ENCODE measurements at places on chromosomes 2 and 18.
A peak's percentile ranks its signal among the peaks of the same experiment; 100 is the strongest.

GRCh38 chr2:205746420-205746785, 64.1 kb downstream of the NRP2 start:
- no peak overlapping the region for H3K4me3 ChIP-seq
- DNase-seq = no peak
- H3K27ac ChIP-seq = no peak overlapping the region

DNA sequence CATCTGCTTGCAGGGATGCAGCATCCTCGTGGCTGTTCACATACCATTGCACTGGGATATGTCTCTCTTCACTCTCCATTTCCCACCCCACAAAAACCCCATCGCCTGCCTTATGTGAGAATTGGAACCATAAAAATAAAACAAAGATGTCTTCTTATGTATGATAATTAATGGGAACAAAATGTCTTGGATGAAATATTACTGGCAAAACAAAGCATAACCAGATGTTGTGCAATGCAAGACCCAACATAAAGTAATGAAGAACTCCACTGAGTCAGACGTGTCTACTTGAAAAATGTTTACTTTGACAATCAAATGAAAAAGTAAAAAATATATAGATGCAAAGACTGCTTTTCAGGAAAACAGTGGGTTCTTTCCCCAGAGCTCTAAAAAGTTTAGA, 611.3 kb upstream of the SYT4 start:
- H3K4me1 ChIP-seq = no peaks in the 10 kb centered on the region
- H3K36me3 ChIP-seq = no peaks in the 10 kb centered on the region
- H3K27ac ChIP-seq = no peak overlapping the region
- no peak for DNase-seq

DNA sequence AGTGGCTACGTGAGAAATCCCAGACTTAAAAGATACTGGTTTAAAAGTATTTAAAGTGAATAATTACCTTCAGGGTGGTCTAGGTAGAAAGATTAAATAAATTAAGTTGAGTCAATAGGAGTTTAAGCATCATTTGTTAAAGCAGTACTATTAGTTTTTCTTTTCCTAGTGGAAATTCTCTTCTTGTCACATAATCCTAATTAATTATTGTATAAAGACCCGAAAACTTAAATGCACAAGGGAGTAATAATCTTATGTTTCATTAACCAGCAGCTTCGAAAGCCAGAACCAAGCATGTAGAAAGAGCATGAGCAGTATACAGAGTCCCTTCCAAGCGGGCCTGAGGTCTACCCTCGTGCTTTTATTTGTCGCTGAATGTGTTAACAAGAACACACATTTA, 90.2 kb upstream of the SKOR2 start:
- H3K27ac ChIP-seq = no peak overlapping the region
- H3K27me3 ChIP-seq = peaks cover 13% of the 10 kb centered on the region
- no peaks in the 10 kb centered on the region for H3K36me3 ChIP-seq
- no peak for DNase-seq

DNA sequence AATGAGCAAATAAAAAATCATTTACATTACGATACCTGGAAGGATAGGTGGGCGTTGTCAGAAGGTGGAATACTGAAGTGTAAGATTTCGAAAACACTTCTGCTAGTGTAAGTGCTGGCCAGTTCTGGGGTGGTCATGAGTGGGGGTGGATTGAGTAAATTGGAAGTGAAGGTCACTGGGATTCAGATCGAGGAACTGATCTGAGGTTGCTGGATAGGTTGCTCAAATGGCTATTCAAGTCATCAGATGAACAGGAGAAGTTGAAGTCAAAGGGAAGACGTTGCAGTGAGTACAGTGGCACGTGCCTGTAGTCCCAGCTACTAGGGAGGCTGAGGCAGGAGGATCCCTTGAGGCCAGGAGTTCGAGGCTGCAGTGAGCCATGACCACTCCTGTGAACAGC, 95.7 kb downstream of the MALT1 start:
- DNase-seq = no peak
- H3K4me1 ChIP-seq = peaks cover 5% of the 10 kb centered on the region
- no peaks in the 10 kb centered on the region for H3K36me3 ChIP-seq
- no peak overlapping the region for H3K27ac ChIP-seq

DNA sequence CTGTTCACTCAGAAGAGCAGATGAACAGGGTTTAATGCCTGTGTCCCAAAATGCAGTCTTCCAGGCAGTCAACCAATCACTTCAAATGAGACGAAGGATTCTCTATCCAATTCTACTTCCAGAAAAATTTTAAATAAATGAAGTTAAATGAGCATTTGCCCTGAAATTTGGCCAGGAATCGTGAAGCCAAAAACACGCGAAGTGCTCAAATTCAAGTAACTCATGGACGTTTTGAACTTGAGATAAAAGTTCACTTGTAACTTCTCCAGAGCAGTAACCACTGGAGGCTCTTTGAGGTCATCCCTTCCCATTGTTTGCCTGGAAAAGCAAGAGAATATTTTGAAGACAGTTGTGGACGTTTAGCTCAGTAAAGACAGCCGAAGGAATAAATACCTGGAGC, 928.5 kb downstream of the NRXN1 start:
- DNase-seq = no peak
- no peaks in the 10 kb centered on the region for H3K36me3 ChIP-seq
- H3K4me3 ChIP-seq = no peak overlapping the region
- H3K27ac ChIP-seq = no peak overlapping the region
- no peaks in the 10 kb centered on the region for H3K27me3 ChIP-seq

DNA sequence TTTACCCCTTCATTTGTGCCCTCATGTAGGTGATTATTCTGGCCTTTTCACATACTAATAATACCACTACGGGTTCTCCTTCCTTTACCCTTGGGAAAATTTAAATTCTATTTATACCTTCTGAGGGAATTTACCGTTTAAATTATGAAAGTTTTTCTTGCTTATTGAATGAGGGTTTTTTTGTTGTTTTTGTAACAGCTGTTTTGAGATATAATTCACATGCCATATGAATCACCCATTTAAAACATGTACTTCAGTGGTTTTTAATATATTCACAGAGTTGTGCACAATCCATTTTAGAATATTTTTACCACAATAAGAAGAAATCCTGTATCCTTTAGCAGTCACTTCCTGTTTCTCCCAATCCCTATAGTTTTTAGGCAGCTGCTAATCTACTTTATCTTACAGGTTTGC, 54.7 kb downstream of the EML4 start:
- no peaks in the 10 kb centered on the region for H3K27me3 ChIP-seq
- peak overlapping the region; percentile 17 for H3K27ac ChIP-seq
- H3K4me1 ChIP-seq = peaks cover 14% of the 10 kb centered on the region

- H3K4me3 ChIP-seq = no peak overlapping the region
- no peaks in the 10 kb centered on the region for H3K36me3 ChIP-seq
- no peak overlapping the region for H3K27ac ChIP-seq
- DNase-seq = no peak
Observed at GRCh38 chr2:161570424-161571050, 53.7 kb upstream of the SLC4A10 start.

DNA sequence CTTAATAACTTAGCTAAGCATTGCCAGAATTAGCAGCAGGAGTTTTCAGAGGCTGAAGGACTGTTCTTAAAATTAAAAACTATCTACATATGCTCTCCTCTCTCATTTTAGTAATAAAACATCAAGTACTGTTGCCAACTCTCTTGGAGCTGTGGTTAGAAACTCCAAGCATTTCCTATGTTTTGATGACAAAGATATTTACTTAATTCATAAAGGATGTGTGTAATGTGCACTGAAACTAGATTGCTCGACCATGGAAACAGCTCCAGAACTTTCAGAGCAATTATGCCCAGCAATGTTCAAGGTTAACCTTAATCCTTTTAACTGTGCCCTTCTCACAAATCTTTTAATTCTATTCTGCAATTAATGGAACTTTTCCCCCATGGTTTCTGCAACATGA, 8.4 kb downstream of the GRP start:
- peaks cover 62% of the 10 kb centered on the region for H3K27me3 ChIP-seq
- DNase-seq = no peak
- no peaks in the 10 kb centered on the region for H3K36me3 ChIP-seq
- no peak overlapping the region for H3K27ac ChIP-seq
- H3K4me1 ChIP-seq = no peaks in the 10 kb centered on the region

GRCh38 chr18:48785091-48785614, 165.6 kb downstream of the SMAD7 start:
- no peak overlapping the region for H3K27ac ChIP-seq
- DNase-seq = no peak
- no peak overlapping the region for H3K4me3 ChIP-seq
- H3K27me3 ChIP-seq = no peaks in the 10 kb centered on the region

GRCh38 chr2:149020432-149020851, 18.1 kb upstream of the LYPD6B start:
- peaks cover 20% of the 10 kb centered on the region for H3K4me1 ChIP-seq
- peak; percentile 80 for DNase-seq
- H3K27me3 ChIP-seq = no peaks in the 10 kb centered on the region

DNA sequence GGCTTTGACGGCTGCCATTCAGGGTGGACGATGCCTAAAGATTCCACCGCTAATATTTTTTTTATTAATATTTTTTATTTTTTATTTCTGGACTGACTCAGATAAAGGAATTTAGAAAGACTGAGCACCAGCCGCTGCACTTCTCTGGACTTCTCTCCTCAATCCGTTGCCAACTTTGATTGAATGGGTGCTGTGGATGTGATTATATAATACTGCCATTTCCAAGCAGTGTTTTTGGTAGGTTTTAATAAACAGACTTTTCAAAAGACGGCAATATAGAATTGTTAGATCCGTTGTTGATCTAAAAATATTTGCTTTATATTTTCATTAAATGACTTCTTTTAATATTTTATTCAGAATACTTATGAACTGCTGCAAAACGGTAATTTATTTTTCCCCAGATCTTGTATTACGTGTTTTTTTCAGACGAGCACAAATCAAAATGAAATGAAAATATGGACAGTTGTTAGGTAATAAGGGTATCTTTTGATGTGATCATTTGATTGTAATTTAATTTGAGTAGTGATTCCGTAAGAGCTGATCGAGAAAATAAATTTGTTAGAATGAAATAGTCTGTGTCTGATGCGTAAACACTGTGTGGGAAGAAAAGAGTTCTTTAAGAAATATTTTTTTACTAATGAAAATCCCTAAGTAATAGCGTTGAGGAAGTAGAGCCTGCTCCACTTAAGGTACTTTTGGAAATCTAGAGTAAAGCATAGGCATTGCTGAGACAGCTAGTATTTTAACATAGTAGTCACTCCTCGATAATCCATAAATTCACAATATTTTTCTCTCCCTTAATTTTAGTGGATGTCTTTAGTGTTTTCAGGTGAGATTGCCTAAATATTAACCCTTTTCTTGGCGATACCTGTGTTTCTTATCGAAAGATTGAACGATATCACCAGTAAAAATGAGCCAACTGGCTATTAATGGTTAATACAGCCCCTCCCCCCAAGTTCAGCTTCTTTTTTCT, 4.4 kb downstream of the POU3F3 start:
- no peak overlapping the region for H3K4me3 ChIP-seq
- peaks cover 4% of the 10 kb centered on the region for H3K4me1 ChIP-seq
- H3K36me3 ChIP-seq = no peaks in the 10 kb centered on the region
- peaks cover 83% of the 10 kb centered on the region for H3K27me3 ChIP-seq
- no peak for DNase-seq

DNA sequence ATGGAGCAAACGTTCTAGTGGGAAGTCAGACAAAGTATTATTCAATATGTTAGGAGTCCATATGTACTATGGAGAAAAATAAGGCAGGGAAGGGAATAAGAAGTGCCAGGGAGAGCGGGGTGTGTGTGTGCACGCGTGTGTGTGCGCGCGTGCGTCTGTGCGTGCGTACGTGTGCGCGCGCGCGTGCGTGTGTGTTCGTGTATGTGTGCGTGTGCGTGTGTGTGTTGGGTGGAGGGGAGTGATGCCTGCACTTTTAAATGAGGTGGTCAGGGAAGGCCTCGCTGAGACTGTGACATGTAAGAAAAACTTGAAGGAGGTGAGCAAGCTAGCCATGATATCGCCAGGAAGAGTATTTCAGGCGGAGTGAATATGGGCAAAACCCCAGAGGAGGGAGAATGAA, 1.6 kb upstream of the MREG start:
- H3K27ac ChIP-seq = no peak overlapping the region
- no peaks in the 10 kb centered on the region for H3K4me1 ChIP-seq
- no peaks in the 10 kb centered on the region for H3K36me3 ChIP-seq

DNA sequence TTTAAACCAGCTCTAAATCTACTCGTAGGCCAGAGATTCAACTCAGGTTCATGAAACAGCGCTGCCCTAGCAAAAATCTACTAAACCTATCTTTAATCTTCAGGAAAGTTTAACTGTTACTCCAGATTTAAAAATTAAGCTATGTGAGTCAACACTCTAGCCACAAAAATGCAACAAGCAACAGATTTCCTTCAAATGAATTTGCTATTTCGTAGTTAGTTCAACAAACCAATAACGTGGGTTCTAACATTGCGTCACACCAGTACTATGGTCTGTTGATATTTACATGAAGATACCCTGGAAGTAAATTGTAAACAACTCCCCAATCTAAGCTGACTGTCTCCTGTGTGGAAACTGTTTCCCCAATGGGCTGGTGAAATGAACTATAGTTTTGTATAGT, 71.2 kb downstream of the FIGN start:
- no peak for DNase-seq
- peaks cover 4% of the 10 kb centered on the region for H3K4me1 ChIP-seq
- H3K36me3 ChIP-seq = no peaks in the 10 kb centered on the region
- H3K4me3 ChIP-seq = no peak overlapping the region
- H3K27me3 ChIP-seq = no peaks in the 10 kb centered on the region

DNA sequence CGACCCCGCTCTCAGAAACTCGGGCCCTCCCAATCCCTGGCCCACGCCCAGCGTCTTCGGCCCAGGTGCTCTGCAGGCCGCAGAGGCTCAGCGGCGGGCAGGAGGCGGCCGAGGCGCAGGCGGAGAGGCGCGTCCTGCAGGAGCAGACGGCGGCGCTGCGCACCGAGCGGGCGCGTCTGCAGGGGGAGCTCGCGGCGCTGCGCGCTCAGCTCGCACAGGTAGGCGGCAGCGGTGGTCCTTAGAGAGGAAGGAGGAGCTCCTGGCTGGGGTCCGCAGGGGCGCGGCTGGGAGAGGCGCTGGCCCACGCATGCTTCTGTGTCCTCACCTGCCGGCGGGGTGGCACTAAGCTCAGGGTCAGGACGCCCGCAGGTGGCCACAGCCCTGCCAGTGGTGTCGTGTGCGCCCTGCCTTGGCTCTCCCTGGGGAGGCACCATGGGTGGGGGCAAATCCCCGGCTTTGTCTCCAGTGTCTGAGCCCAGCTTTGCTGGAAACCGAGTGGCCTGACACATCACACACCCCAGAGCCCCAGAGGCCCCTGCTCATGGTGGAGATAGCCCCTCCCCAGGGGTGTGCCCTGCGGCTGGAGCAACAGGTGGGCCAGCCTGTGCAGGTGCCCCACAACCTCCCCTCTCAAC, 14.9 kb upstream of the SNED1 start:
- peaks cover 7% of the 10 kb centered on the region for H3K27me3 ChIP-seq
- peak; percentile 83 for DNase-seq
- no peak overlapping the region for H3K27ac ChIP-seq
- H3K36me3 ChIP-seq = no peaks in the 10 kb centered on the region

All from hepatocyte (in vitro differentiated cells).